T-helper 17 cell (primary cell): ENCODE measurements at places on chromosomes 12 and 14. TPM values are rescaled to one million over a fixed set of nuclear protein-coding genes. Genes with fewer than 3 reads are reported as not detected.

The NFE2 gene
- 2.5 TPM for total RNA-seq

The CLEC1B gene
- 21.1 TPM for total RNA-seq

The TMEM132C gene
- total RNA-seq: not detected

The KRT3 gene
- not detected for total RNA-seq

- no peak for DNase-seq
These were observed 5.7 kb downstream of the TTC6 start for GRCh38 chr14:37600880-37601741.
